ENCODE measurements at places on chromosomes 4 and X. TPM values are rescaled to one million over a fixed set of nuclear protein-coding genes. Genes with fewer than 3 reads are reported as not detected.

GRCh38 chr4:120071192-120071795, 4.6 kb upstream of the MAD2L1 start:
- peak; percentile 68 for DNase-seq

- peak; percentile 20 for DNase-seq
Observed at GRCh38 chr4:123616951-123617461, 220.4 kb downstream of the SPRY1 start.

DNA sequence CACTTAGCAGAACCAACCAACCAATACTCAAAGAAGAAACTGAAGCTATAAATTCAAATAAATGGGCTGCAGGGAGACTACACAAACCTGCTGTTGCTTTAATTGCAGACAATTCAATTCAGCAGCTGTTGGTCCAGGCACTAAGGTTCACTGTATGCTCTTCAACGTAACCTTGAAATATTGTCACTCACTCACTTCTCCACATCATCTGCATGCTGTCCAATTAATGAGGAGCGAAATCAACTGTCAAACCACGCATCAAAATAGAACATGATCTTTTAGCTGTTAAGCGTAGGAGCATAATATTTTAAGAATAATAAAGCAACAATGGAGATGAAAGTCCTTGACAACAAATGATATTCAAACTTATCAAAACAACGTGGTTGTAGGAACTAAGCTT, 17.0 kb downstream of the ENOX2 start:
- DNase-seq = no peak

DNA sequence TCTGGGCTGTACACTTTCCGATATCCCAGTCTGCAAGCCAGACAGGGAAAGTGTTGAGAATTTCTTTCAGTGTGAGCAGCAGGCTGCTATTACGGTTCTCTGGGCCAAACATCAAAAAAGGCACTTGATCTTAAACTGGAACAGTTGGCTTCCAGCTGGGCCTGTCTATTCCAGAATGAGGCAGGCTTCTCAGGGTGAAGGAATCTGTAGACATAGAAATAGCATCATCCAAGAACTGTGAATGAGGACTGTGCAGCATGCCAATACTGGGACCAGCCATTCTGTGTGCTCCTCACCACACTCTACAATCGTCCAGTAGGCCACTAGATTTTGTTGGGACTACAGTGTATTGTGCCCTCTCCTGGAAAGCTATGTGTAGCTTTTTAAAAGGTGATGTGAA, 31.1 kb downstream of the ART3 start:
- no peak for DNase-seq

DNA sequence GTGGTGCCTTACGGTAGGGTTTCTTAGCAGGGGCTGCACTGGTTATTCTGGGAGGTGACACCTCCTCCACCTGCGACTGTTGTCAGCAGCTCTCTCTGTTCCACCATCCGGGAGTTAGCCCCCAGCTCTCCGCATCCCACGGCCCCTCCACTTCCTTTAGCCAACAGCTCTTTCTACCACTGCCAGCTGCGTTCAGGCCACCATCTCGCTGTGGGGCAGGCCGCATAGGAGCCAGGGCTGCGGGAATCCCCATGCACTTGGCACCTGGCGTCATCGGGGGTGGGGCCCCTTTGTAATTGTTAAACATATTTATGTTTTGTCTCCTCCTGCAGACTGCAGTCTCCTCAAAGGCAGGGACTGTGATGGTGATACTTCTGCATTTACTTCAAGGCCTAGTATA, 480.2 kb downstream of the SMARCA1 start:
- DNase-seq = no peak

DNA sequence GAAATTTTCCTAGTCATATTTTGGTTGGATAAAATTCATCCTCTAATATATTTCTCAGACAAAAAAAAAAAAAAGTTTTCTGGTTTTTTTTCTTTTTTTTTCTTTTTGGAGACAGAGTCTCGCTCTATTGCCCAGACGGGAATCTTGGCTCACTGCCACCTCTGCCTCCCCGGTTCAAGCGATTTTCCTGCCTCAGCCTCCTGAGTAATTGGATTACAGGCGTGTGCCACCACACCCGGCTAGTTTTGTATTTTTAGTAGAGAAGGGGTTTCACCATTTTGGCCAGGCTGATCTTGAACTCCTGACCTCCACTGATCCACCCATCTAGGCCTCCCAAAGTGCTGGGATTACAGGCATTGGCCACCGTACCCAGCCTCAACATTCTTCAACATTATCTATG, 432.7 kb upstream of the PABPC4L start:
- no peak for DNase-seq

GRCh38 chr4:101596781-101597552, 193.6 kb upstream of the BANK1 start:
- peak; percentile 37 for DNase-seq

- DNase-seq = no peak
Observed at GRCh38 chr4:174406383-174406782, 115.9 kb downstream of the HPGD start.

DNA sequence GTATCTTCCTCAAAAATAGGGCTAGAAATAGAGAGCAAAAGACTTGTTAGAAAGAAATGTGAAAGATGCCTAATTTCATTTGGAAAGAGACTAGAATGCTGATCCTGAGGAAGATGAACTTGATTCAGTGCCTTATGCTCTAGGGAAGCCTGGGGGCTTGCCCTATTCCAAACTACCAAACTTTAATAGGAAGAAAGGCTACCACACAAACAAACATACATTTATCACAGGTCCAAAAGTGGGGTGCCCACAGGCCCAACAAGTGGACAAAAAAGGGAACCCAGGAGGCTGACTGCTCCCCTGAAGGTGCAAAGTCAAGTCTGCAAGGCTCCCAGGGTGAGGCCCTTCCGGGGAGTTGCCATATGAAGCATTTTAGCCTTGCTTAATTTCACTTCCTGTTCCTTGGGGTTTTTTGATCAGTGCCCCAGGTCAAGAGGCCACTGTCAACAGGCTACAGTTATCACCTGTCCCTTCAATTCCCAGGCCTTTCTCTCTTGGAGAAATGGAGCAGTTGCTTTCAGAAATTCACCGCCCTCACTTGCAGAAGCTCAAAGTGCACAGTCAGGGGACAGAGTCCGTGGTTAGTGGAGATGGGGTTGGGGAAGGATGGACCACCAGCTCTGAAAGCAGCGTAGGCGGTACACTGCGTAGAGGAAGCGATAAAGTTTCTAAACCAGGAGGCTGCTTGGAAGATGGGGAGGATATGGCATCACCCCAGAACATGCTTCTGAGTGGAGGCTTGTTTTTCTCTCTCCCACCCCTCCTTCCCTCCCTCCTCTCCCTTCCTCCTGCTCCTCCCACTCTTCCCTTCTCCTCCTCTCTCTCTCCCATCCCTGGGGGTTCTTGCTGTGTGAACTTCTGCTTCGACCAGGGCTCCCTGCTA, 36.4 kb downstream of the TMEM154 start:
- no peak for DNase-seq

GRCh38 chrX:128650326-128650725, 598.1 kb upstream of the ACTRT1 start:
- DNase-seq = no peak

GRCh38 chrX:135347381-135348016, 38.2 kb downstream of the ETDC start:
- DNase-seq = no peak

DNA sequence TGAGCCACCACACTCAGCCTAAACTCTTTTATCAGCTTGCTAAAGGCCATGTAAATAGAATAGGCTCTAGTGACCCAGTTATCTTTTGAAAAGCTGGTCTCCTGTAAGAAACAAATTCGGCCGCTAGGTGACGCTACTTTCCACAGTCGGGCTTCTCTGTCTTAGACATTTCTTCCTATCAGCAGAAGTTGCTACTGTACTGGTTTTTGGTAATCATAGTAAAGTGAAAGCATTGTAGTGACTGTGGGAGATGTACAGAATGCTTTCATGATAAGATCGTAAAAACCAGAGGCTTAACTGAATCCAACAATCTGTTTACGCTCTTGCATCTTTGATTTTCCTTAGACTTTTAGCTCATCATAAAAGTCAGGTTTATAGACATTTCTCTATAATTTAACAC, 82.6 kb downstream of the GK start:
- DNase-seq = peak; percentile 81

GRCh38 chr4:28557755-28558154, 1697.1 kb downstream of the STIM2 start:
- no peak for DNase-seq

- DNase-seq = no peak
Observed at GRCh38 chrX:108696690-108697089, 39.7 kb downstream of the IRS4 start.

GRCh38 chrX:128365492-128365891, 313.3 kb upstream of the ACTRT1 start:
- no peak for DNase-seq

DNA sequence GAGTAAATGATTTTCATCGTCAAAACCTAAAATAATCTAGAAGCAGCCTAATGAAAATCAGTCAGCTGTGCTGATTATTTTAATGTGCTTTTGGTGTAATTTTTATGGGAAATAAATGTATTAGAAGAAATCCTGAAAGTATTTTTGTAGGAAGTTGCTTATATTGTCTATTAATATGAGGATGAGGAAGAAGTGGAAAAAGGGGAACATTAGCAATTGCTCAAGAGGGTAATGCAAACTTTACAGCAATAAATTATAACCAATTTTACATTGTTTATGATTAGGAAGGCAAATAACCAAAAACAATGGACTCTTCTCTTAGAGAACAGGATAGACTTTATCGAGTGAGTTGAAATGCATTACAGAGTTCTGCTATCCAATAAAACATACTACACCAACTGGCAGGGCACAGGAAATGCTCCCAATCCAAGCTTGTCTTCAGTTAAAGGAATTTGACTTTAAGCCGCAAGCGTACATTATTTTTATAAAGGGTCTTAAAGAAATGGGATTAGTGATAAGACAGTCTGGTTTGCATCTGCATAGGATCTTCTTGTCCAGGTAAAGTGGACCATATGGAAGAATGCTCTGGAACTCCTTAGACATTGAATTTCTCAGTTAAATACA, 374.8 kb downstream of the PDGFC start:
- DNase-seq = no peak

- no peak for DNase-seq
Observed at GRCh38 chrX:38552721-38553120, 8.6 kb upstream of the TSPAN7 start.

GRCh38 chr4:93635943-93636342, 192.6 kb upstream of the ATOH1 start:
- DNase-seq = no peak

- DNase-seq = no peak
Observed at GRCh38 chr4:52659001-52659721, at the start of gene USP46. USP46 (minus strand) TSS chr4:52659301; CDS start chr4:52659150, 151 bp downstream.

DNA sequence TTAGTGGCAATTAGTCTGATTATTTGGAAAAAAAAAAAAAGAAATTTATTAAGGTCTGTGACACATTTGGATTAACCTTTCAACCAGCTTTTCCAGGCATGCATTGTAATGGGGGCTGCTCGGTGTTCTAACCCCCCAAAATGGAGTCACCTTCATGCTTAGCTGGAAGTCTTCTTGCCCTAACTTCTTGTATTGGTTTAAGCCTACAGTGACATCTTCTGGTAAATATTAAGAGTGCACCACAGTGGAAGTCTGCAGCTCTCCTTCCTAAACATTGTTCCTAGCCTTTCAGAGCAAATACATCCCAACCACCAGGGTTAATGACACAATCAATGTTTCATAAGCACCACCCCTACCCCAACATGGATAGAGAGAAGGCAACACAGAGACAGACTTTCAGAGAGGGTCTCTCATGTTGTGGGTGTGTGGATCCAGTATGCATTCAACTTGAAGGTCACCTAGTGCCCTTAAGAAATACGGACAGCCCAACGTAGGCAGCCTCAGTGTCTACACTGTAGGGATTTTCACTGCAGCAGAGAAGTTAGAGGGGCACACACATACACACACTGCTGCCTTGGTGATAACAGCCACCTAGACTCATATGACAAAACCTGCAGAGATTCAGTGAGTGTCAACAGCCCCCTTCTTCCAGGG, 142.9 kb upstream of the MBNL3 start:
- DNase-seq = peak; percentile 31

GRCh38 chrX:133918361-133918771, 67.0 kb downstream of the GPC3 start:
- DNase-seq = no peak

GRCh38 chr4:24668956-24669355, 84.6 kb upstream of the DHX15 start:
- no peak for DNase-seq

DNA sequence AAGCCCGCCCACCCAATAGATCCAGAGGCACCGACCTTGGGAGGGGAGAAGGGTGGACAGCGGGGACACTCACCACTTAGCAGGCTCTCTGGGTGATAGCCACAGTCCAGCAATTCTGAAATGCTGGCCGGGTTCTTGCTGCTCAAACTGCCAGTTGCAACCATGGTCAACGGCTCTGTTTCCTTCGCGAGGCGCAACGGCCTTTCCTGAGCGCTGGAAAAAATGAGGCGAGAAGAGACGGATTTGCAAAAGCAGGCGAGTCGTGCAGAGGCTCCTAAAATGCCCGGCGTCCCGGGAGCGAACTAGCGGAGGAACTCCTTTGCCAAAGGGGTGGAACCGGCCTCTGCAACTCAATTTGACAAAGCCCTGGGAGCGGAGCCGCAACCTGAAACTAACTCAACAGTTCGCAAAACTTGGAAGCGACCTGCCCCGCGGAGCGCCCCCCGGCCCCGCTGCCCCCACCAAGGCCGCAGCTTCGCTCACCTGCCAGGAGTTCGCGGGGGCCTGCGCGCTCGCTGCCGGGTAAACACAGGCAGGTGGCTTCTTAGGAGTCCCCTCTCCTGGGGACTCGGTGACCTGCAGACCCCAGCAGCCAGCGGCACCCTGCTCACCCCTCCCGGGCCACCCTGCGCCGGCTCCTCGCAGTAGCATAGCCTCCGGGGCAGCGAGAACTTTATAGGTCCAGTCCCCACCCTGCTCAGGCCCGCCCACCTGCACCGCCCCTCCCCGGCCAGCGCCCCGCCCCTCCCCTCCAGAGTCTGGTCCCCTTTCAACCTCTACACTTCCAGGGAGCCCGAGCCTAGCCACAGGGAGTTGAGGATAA, at the start of gene DDIT4L:
DDIT4L (minus strand) TSS at position 649 of the 823 bp plus-strand sequence; CDS start at position 164, 485 bp downstream.
- DNase-seq = no peak

GABRA4 gene
- not detected for total RNA-seq

HAUS3 gene
- 140 TPM for total RNA-seq

CFAP47 gene
- not detected for total RNA-seq

FAM47A gene
- total RNA-seq = not detected

YIPF7 gene
- not detected for total RNA-seq

NLRP2B gene
- not detected for total RNA-seq

FAM47C gene
- total RNA-seq = not detected

ADH6 gene
- total RNA-seq = not detected

SHROOM2 gene
- 0.35 TPM for total RNA-seq

ASB12 gene
- not detected for total RNA-seq

MGARP gene
- total RNA-seq = 0.49 TPM

EVC2 gene
- 3.2 TPM for total RNA-seq

MAGEA3 gene
- not detected for total RNA-seq

ABCE1 gene
- total RNA-seq = 41.4 TPM

IDS gene
- total RNA-seq = 287 TPM

GIMD1 gene
- total RNA-seq = not detected

FAM114A1 gene
- not detected for total RNA-seq

GCNA gene
- 3.7 TPM for total RNA-seq
